Motor neuron (in vitro differentiated cells): ENCODE measurements at places on chromosomes 1 and 21.

DNA sequence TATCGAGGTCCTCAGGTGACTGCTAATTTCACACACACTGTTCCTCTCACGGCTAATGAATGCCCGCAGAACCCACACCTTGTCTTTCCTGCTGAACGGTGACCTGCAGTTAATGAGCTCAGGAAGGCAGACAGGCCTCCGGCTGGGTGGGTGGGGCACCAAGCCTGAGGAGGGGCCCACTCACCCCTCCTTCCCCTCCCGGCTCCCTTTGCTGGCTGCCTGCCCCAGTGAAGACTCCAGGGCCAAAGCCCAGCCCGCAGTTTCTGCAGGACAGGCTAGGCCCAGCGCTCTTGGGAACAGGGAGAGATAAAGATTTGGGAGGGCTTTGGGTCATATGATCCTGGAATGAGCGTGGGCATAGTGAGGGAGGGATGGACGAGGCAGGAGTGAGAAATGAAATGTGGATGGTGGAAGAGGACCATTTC lies 26.4 kb downstream of the FOXO6 start:
- ATAC-seq, result peak; percentile 82

GRCh38 chr1:69985901-69986439 lies 219.4 kb downstream of the LRRC40 start:
- no peak for ATAC-seq

GRCh38 chr1:193680247-193680923 lies 494.0 kb upstream of the B3GALT2 start:
- ATAC-seq, result no peak

DNA sequence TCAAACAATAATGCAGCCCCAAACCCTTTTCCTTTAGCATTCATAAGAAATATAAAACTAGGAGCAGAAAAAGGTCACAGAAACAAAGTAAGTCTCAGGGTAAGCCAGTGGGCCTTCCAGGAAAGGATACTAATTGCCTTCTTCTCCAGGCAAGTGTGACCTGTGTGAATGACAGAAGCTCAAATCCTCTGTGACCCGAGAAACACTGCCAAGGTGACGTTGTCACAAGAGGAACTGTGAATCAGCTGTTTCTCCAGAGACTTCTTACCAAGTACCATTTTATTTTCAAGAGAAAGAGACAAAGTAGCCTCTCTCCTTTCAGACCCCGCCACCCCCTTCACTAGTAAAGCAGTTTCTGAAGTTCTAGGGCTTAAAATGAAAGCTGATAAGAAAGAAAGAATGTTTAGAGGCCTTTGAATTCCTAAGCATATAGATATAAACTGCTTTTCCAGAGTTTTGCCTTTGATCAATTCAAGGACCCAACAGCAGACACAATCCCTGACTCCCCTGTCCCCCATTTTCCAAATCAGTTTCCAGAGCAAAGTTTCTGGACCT lies 155.6 kb downstream of the NUF2 start:
- no peak for ATAC-seq

DNA sequence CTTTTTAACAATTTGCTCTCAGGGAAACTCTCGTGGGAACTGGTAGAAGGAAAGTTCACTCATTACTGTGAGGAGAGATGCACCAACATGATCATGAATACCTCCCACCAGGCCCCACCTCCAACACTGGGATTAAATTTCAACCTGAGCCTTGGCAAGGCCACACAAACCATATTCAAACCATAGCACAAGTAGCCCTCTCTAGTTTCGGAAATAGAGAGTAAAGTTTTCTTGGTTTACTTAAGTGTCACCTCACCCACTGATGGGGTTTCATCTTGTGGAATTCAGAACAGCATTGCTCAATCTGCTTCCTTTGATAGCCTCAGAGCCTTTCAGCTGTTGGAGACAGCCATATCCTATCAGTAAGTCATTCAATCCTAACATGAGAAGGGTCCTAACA lies 25.5 kb upstream of the CCSAP start:
- ATAC-seq, result no peak

GRCh38 chr1:52955129-52955970 lies 28.3 kb downstream of the SCP2 start:
- ATAC-seq, result peak; percentile 65

DNA sequence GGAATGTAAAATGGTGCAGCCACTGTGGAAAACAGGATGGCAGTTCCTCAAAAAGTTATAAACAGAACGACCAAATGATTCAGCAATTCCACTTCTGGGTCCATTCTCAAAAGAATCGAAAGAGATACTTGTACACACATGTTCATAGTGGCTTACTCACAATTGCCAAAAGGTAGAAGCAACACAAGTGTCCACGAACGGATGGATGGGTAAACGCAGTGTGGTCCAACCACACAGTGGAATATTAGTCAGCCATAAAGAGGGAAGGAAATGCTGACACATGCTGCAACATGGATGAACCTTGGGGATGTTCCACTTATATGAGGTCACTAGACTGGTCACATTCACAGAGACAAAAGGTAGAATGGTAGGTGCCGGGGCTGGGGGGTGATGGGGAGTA lies 5.3 kb downstream of the KRTAP10-1 start:
- ATAC-seq, result no peak

GRCh38 chr1:232610192-232610901 lies 19.6 kb downstream of the SIPA1L2 start:
- ATAC-seq, result no peak
